Tibial artery (tissue), 4 donors: ENCODE measurements at places on chromosomes 5 and 9.

DNA sequence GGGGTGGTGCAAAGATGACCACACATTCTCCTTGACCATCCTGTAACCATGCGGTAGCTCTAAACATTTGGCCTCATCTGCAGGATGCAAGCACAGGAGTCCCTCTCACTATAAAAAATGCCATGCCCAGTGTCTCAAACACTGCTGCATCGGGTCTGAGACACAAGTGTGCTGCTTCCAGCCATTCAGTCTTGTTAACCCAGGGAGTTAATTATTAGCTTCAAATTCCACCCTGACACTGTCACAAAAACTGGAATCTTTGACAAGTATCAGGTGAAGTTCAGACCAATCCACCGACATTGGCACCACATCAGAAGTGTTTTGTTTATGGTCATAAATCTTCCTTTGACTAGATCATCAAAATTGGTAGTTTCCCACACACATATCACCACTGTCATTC, 119.1 kb upstream of the RASEF start:
- DNase-seq: no peak

GRCh38 chr5:171272996-171273970, 35.8 kb upstream of the TLX3 start:
- DNase-seq: no peak

- no peak for DNase-seq
Observed at GRCh38 chr5:179143446-179143845, 83.3 kb downstream of the ZNF354C start.

DNA sequence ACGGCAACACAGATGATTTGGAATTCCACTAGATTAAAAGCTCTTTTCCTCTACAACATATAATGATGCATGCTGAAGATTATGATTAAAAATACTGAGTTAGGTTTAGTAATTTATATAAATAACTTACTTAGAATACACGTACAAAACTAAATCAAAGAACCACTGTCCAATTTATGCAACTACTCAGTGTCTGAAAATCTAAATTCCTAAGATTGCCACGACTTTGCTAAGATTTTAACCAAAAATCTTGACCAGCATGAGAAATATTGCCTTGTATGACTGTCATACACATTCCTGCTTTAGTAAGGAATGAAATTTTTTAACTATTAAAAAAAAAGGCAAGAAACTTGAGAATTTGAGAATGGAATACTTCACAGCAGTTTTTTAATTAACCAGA, 292.4 kb downstream of the ZNF608 start:
- no peak for DNase-seq

- no peak for DNase-seq
Observed at GRCh38 chr9:133255371-133256135, 19.4 kb downstream of the ABO start.

GRCh38 chr9:81224166-81225081, 464.9 kb downstream of the TLE1 start:
- no peak for DNase-seq

- peak; percentile 71 for DNase-seq
Observed at GRCh38 chr9:98263482-98264357, 8.3 kb upstream of the TBC1D2 start.
